A549 treated with ZK216348 at 1 μM for 4 hours (cell line): ENCODE measurements at places on chromosomes 2 and 18. TPM values are rescaled to one million over a fixed set of nuclear protein-coding genes. Genes with fewer than 3 reads are reported as not detected.

The SIGLEC15 gene
- 0.05 to 0.12 TPM in 2 of 5 replicates, not detected in the others for total RNA-seq

The MOCOS gene
- 2.6 to 4.8 TPM (median 2.7 TPM) in 5 replicates for total RNA-seq

The ALPP gene
- 2.4 to 3.3 TPM (median 2.7 TPM) in 5 replicates for total RNA-seq

The ID2 gene
- 76.4 to 134 TPM (median 92.1 TPM) in 5 replicates for total RNA-seq

The GALNT3 gene
- total RNA-seq: 0.11 TPM in 1 of 5 replicates, not detected in the others

The ATP8B1 gene
- 5.9 to 10.4 TPM (median 8.3 TPM) in 5 replicates for total RNA-seq

The FOXD4L1 gene
- 0.25 to 0.50 TPM (median 0.28 TPM) in 5 replicates for total RNA-seq

The RAD51AP2 gene
- total RNA-seq: not detected in 5 replicates

The SLC30A3 gene
- total RNA-seq: 1.9 to 4.2 TPM (median 3.6 TPM) in 5 replicates

The AKAIN1 gene
- not detected in 5 replicates for total RNA-seq

The RTTN gene
- 3.5 to 6.8 TPM (median 5.8 TPM) in 5 replicates for total RNA-seq

The LGALSL gene
- 10.1 to 14.6 TPM (median 11.7 TPM) in 5 replicates for total RNA-seq

The LINC00305 gene
- total RNA-seq: not detected in 5 replicates

The VSNL1 gene
- total RNA-seq: not detected in 5 replicates

The ALPG gene
- 0.20 to 0.38 TPM (median 0.22 TPM) in 4 of 5 replicates, not detected in the other for total RNA-seq

The PER2 gene
- total RNA-seq: 3.8 to 6.2 TPM (median 5.7 TPM) in 5 replicates

The ZNF385B gene
- not detected in 5 replicates for total RNA-seq

The DUSP2 gene
- 0.22 to 0.56 TPM (median 0.54 TPM) in 4 of 5 replicates, not detected in the other for total RNA-seq

The DOK6 gene
- total RNA-seq: not detected in 5 replicates

The MC4R gene
- total RNA-seq: not detected in 5 replicates

The ARL6IP6 gene
- 18.4 to 27.8 TPM (median 23.7 TPM) in 5 replicates for total RNA-seq

The PDCD1 gene
- total RNA-seq: not detected in 5 replicates

The NOL4 gene
- not detected in 5 replicates for total RNA-seq

The SPEG gene
- total RNA-seq: 5.1 to 10.4 TPM (median 6.9 TPM) in 5 replicates

The UGT1A10 gene
- 0.18 to 0.52 TPM (median 0.23 TPM) in 3 of 5 replicates, not detected in the others for total RNA-seq
